CD4-positive, alpha-beta T cell (primary cell): ENCODE measurements at places on chromosomes 16 and 17.

GRCh38 chr16:81553080-81553813 lies 108.6 kb downstream of the CMIP start:
- no peak for DNase-seq

DNA sequence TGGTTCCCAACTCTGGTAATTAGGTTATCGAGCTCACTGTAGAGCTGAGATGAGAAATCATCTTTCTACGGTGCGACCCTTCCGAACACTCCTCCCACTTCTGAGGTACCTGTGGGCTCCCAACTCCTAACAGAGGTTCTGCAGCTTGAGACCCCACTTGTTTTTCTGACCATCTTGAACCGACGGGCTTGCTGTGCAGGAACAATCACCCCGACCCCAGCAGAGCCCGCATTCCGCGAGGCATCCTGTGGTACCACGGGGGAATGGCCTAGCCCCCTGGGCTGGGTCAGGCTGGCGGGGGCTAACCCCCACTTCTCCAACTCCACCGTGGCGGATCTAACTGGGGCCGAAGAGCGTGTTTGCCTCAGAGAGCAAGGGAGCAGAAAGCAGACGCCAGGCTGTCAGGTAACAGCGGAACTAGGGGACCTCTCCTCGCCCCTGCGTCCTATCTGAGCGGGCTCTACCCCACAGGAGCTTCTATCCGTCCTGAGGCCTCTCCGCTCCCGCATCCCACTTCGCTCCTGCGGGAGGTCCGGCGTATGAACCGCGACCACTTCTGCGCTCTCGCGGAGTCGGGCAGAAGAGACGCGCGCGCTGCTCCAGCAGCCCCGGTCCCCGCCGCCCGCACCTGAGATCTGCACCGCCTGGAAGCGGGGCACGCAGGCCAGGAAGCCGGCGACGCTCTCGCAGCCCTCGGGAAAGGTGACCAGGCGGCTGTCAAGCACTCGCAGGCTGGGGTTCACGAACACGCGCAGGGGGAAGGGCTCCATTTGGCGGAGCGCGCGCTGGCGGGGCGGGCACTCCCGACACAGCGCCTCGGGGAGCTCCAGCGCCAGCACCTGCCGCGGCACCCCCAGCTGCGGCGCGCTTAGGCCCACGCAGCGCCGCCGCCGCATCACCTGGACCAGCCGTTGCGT lies 761 bp downstream of the PDF start:
- DNase-seq, result peak; percentile 36

- DNase-seq, result no peak
Observed at GRCh38 chr16:87919681-87919994, 16.7 kb downstream of the CA5A start.

- DNase-seq, result no peak
Observed at GRCh38 chr17:51355441-51356410, 95.4 kb downstream of the UTP18 start.

DNA sequence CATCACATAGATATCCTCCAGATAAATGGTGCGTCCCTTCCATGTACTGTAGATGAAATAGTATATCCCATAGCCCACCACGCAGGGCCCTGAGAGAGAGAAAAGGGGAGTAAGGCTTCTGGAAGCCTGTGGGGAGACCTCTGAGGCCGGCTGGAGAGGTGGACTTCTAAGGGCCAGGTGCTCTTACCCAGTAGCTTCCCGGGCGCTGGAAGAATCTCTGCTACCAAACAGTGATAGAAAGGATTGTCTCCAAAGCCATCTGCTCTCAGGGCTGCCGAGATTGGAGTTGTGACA lies 718 bp downstream of the SAT2 start:
- no peak for DNase-seq

- DNase-seq, result no peak
Observed at GRCh38 chr17:11485336-11486100, 112.8 kb upstream of the DNAH9 start.

DNA sequence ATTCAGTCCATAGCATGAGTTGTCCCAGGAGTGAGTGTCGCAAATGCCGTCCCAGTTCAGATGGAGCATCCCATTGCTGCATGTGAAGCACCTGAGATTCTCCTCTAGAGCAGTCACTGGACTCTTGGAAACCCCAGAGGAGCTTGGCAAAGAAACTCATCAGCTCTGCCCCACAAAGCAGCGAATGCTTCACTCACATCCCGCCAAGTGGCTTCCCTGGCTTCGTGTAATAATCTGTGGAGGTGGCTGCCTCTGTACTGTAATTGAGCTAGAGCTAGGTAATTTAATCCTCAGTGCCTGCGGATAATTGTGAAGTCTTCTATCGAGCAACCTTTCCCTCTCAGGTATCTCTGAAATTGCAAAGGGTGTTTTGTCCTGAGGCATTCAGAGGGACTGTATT lies 107.1 kb downstream of the SNX29 start:
- DNase-seq, result no peak

DNA sequence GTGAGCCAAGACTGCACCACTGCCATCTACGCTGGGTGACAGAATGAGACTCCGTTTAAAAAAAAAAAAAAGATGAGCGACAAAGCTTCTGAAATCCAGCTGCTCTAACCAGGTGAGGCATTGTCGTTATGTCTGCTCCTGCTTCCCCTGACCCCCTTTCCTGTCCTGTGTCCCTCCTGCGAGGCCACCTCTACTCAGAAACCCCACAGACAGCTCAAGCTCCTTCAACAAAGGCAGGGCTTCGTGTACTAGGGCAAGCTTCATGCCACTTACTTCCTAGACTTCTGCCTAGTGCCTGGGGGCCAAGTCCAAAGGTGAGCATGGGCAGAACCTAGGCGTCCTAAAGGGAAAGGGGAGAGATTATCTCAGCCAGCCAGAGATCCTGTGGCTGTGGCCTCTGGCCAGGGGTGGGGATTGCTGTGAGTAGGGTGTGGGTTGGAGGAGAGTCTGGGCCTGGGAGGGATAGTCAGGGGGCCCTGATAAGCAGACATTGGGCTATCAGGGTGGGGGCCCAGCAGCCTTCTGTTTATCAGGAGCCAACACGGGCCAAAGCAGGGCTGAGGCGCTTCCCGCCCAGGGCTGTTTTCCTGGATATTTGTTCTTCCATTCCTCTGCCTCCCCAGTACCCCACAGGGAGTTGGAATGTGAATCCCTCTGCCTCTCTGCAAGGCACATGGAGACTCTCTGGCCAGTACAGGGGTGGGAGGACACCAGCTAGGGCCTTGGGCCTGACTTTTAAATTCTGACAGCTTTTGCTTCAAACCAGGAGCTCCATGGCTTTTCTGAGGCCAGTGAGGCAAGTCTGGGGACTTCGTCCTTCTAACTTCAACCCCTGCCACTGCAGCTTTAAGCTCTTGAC lies 10.4 kb downstream of the ERAL1 start:
- DNase-seq, result no peak

- DNase-seq, result no peak
Observed at GRCh38 chr16:23874613-23875294, 39.0 kb downstream of the PRKCB start.

DNA sequence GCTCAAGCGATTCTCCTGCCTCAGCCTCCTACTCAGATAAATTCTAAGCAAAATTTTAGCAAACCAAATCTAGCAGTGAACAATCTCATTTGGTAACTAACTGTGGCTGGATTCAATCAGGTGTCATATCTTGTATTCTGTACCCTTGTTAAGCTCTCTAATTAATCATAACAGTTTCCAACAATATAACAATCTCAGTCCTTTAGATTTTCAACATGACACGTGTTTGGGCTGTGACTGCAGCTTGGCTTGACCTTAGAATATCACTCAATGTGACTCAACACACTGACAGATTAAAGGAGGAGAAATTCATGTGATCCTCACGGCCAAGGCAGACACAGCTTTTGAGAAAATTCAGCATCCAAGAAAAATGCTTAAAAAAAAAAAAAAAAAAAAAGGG lies 133.6 kb downstream of the BANP start:
- no peak for DNase-seq

GRCh38 chr16:71230122-71230845 lies at the start of gene HYDIN:
Gene HYDIN, minus strand, starts transcription at chr16:71230722. Its CDS starts 43,827 bp downstream, at chr16:71186895.
- no peak for DNase-seq

GRCh38 chr16:81496321-81496720 lies 51.7 kb downstream of the CMIP start:
- no peak for DNase-seq

DNA sequence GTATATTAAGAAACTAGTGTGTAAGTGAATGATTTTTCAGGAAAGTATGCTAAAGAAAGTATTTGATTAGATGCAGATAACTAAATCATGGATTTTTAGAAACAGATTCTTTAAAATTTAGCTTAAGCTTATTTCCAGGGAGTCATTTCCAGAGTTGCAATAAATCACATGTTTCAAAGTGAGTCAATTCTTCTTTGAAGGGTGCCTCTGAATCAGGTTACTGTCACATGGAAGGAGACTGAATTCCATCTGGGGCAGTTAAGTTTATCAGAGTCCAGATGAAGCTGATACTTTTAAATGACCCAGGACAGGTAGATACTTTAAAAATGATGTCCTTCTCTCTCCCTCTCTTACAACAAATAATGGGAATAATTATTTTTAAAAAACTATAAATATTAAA lies 5.0 kb downstream of the MFSD11 start:
- DNase-seq, result no peak

GRCh38 chr17:5003214-5003867 lies 5.6 kb downstream of the KIF1C start:
- DNase-seq, result no peak

- peak; percentile 83 for DNase-seq
Observed at GRCh38 chr16:11667824-11668622, at the start of gene SNN. Gene SNN, plus strand, starts transcription at chr16:11668455. Its CDS starts 7,605 bp downstream, at chr16:11676060.

- no peak for DNase-seq
Observed at GRCh38 chr17:83204230-83204725, 124.9 kb downstream of the METRNL start.

- no peak for DNase-seq
Observed at GRCh38 chr17:81384929-81385319, 10.3 kb upstream of the BAHCC1 start.

DNA sequence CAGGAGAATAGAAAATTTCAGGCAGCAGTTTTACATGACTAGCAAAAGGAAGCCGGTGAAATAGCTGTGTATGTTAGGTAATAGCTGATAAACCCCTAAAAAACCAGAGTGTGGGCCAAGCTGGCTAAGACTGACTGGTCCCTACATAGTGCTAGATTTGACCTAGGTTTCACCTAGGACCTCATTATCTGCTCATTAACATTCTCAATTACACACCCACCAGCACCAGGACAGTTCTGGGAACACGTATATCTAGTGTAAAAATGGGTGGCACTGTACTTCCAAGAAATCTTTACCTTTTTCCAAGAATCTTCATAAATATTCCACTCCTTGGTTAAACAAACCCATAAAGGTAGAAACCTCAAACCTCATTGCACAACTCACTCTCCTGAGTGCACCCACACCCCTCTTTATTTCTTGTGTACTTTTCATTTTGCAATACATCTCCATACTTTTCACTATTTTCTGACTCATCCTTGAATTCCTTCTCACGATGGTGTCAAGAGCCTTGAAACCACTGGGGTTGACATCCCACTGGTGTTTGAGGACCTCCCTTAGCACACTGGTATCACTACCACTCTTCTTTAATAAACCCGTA lies 262.7 kb upstream of the KCNJ16 start:
- no peak for DNase-seq

DNA sequence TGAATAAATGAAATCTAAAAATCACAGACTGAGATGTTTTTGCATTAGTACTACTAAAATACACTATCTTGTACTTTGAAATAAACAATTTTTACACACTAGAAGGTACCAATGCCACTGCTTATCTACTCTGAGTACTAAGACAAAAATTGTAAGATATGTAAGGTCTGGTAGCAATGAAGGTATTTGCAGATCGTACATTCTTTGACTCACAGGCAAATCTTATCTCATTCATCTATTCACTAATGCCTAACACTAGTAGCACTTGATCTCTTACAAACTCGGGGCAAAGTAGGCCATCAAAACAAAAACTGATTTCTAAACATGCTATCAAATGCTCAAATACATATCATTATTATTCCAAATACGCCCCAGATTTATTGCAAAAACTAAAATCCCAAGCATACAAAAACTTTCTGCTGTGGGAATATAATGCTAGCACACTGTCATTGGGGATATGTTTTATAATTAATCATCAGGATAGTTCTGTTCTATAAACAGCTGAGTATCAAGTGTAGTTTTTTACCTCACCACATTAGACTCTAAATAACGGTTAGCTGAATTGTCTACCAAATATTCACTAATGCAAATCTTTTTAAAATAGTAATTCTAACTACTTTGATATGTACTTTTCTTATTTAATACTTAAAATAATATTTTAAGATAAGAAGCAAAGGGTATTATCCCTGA lies 68.0 kb downstream of the MED13 start:
- DNase-seq, result no peak

- DNase-seq, result no peak
Observed at GRCh38 chr17:61444831-61445230, 7.4 kb upstream of the TBX4 start.

GRCh38 chr17:44217738-44218343 lies 1.6 kb downstream of the UBTF start:
- no peak for DNase-seq

GRCh38 chr16:26992666-26993349 lies 73.9 kb upstream of the C16orf82 start:
- no peak for DNase-seq

- no peak for DNase-seq
Observed at GRCh38 chr17:8372422-8372821, 4.1 kb downstream of the KRABD2 start.

DNA sequence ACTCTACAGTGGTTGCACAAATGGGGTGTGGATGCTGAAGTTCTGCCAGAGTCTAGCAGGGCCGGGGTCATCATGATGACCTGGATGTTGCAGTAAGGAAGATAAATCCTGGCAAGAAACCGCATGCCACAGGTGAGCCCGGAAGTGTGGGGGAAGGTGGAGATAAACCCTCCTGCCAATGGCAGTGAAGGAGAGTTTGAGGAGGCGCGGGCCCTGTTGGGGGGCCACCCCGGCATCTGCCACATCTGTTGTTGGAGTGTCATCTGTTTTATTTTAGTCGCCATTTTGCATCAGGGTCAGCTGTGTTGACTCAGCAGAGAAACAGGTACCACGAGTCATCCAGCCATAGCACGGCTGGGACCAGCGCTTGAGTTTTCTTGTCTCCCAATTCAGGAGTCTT lies 173.8 kb upstream of the CHMP6 start:
- no peak for DNase-seq

DNA sequence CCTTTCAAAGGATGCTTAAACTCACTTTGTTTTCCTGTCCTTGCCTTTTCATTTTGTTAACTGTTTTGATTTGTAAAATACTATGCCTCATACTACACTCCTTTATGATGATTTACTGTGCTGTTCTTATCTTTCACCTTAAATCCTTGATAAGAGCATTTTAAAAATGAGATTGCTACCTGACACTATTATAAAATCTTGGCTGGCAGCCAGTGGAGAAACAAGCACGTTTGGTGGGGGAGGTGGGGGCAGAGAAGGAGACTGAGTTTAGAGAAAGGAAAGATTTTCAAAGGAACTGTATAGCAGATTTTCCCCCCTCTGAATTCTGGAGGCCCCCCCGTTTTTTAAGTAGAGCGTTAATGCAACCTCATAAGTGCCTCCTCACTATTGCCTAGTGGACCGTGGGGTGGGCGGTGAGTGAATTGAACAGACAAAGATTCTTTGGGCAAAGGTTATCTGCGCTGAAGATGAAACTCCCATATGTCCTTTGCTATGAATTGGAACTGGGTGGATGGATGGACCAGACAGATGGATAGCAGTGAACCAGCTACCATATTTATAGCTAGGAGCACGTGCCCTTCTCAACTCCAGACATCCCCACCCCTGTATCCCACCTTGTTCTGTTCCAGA lies 200.2 kb downstream of the CCDC182 start:
- DNase-seq, result no peak
